Stimulated activated CD8-positive, alpha-beta memory T cell treated with anti-CD3 and anti-CD28 coated beads, Interleukin-2, amount 100 ng/mL, for 1 hour (primary cell): ENCODE measurements at places on chromosomes 6 and 20.

DNA sequence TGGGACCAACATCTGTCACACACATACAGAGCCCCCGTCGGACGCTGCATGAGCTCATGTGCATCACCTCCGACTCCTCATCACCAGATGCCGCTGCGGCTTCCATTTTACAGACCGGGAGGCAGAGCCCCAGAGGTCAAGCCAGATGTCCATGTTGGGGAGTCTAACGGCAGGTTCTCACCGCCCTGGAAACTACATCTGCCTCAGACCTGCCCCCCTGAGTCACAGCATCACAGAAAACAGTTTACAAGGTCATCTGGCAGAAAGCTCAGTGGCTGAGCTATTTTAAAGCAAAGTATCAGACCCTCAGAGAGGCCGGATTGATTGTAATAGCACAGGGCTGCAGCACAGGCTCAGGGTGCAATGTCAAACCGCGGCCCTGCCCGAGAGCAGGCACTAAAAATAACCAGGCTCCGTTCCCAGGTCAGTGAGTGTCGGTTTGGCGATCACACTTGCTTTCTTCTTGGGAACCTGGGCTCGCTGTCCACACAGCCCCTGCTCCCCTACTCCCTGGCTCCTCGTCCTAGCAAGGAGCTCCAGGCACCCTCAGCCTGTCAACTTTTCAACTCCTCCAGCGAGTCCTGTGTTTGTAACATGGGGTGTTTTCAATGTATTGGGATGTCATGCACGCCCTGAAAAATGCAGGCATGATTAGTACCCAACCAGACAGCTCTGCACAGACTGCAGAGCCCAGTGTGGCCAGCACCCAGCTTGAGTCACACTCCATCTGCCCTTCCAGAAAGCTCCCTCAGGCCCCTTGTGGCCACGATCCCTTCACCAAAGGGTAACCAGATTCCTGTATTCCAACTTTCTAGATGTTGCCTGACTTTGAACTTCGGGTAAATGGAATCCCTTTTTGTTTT, 264.5 kb downstream of the CDH4 start:
- DNase-seq = no peak

DNA sequence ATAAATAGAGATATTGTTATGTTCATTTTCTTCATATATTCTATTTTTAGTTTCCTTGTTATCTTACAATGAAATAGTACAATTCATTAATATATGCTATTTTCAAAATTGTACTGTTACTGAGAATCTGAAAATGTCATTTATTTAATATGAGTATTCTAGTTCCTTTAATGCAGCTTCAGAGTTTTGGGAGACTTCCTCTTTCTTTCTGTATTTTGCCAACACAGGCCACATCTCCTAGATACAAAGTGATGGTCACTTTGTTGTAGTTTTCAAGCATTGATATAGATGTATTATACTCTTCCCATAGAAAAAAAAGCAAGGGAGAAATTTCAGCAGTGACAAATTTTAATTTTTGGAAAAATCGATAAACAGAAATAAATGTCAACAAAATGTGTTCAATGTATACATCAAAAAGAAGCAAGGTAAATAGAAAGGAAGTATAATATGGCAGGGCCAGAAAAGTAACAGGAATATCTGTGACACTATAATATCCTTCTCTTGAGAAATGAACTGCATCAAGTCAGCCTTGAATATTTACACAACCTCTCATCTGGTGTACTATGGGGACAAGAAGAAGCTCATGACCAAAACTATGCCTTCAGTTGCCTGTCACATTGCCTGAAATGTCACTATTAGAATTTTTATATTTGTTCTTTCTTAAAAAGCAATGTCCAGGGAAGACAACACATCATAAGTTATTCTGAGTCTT, 396.0 kb downstream of the TBC1D32 start:
- no peak for DNase-seq

DNA sequence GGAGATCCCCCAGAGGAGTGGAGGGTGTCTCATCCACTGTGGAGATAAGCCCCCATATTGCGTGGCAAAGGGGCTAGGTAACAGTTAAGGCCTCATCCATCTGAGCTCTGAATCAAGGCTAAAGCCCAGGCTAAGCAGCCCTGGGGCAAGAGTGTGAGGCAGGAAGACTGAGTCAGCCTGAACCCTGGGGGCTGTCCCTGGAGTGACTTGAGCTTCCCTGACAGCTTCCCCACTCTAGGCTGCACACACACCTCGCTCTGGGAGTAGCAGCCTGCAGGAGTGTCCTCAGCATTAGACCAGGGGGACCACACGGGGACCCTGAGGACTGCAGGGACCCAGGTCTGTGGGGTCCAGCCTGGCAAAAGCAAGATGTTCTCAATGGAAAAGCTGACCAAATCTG, 27.9 kb downstream of the UBD start:
- no peak for DNase-seq

- no peak for DNase-seq
These were observed 11.8 kb upstream of the FOXC1 start for GRCh38 chr6:1597924-1598323.

DNA sequence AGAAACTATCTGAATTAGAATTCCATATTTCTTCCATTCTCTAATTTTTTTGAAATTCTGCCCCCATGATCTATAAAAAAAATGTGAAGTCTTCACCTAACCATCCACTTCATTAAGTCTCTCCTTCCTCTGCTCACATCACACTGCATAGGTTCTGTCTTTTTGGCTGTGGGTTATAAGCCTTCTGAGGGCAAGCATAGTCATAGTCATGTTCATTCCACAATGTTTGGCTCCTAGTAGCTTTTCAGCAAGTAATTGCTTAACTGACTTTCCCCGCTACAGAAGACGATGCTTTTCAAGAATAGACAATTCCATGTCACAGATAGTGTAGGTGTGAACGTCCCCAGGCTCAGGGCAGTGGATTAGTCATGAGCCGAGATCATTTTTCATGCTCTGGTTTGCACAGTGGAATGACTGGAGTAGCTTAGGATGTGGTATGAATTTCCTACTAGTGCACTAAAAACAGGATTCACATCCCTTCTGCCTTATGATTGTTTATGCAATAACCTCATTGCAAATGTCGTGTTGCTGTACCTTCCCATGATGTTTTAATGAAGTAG, 29.1 kb downstream of the WRNIP1 start:
- no peak for DNase-seq

- no peak for DNase-seq
These were observed 206.9 kb downstream of the TMEM242 start for GRCh38 chr6:157116426-157116825.

DNA sequence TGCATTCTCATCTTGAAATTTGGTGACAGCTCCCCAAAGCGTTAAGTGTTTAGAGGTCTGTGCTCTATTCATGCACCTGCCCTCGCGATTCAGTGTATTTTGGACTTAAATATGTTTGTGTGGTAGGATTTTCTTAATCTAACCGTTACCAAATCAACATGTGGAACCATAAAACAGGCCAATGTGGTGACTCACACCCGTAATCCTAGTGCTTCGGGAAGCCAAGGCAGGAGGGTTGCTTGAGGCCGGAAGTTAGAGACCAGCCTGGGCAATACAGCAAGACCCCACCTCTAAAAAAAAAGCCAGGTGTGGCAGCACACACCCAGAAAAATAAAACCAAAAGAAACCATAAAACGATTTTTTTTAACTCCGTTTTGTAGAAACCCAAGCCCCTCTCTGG, 31.5 kb downstream of the PYGB start:
- DNase-seq = no peak

GRCh38 chr6:170089963-170090362, 200.9 kb downstream of the DLL1 start:
- DNase-seq = no peak

DNA sequence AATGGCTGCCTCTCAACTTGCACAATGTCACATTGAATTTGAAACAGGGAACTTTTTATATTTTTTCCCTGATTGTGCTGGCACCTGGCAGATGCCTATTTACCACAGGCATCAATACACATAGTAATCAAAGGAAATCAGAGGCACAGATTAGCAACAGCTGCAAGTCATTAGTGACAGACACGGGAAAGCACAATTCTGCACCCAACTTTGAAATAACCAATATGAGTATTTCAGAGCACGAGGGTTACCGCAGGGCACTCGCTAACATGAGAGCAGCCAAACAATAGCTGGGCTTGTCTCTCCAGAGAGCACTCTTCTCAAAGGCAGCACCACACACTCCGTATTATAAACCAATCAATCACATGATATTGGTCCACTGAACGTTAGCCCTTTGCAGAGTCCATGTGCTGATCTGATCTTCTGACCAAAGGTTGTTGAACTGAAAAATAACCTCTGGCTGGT, 149.5 kb downstream of the RNF144B start:
- DNase-seq = no peak

DNA sequence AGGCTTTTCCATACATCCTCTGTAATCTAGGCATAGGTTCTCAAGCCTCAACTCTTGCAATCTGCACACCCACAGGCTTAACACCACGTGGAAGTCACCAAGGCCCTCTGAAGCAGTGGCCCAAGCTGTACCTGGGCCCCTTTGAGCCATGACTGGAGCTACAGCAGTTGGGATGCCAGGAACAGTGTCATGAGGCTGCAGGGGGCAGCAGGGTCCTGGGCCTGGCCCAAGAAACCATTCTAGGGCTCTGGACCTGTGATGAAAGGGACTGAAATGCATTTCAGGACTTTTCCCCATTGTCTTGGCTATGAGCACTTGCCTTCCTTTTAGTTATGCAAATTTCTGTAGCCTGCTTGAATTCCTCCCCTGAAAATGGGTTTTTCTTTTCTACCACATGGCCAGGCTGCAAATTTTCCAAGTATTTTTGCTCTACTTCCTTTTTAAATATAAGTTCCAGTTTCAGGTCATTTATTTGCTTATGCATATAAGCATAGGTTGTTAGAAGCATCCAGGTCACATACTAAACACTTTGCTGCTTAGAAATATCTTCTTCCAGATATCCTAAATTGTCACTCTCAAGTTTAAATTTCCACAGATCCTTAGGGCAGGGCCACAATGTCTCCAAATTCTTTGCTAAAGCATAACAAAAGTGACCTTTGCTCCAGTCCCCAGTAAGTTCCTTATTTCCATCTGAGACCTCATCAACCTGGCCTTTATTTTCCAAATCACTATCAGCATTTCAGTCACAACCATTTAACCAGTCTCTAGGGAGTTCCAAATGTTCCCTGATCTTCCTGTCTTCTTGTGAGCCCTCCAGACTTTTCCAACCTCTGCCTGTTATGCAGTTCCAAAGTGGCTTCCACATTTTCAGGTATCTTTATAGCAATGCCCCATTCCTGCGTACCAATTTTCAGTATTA, 48.6 kb upstream of the CD2AP start:
- DNase-seq = no peak

DNA sequence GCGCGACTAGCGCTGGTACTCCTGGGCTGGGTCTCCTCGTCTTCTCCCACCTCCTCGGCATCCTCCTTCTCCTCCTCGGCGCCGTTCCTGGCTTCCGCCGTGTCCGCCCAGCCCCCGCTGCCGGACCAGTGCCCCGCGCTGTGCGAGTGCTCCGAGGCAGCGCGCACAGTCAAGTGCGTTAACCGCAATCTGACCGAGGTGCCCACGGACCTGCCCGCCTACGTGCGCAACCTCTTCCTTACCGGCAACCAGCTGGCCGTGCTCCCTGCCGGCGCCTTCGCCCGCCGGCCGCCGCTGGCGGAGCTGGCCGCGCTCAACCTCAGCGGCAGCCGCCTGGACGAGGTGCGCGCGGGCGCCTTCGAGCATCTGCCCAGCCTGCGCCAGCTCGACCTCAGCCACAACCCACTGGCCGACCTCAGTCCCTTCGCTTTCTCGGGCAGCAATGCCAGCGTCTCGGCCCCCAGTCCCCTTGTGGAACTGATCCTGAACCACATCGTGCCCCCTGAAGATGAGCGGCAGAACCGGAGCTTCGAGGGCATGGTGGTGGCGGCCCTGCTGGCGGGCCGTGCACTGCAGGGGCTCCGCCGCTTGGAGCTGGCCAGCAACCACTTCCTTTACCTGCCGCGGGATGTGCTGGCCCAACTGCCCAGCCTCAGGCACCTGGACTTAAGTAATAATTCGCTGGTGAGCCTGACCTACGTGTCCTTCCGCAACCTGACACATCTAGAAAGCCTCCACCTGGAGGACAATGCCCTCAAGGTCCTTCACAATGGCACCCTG, 1.6 kb downstream of the TPBG start:
- DNase-seq = no peak

- DNase-seq = no peak
These were observed 2.8 kb downstream of the AGER start for GRCh38 chr6:32181148-32181702.

DNA sequence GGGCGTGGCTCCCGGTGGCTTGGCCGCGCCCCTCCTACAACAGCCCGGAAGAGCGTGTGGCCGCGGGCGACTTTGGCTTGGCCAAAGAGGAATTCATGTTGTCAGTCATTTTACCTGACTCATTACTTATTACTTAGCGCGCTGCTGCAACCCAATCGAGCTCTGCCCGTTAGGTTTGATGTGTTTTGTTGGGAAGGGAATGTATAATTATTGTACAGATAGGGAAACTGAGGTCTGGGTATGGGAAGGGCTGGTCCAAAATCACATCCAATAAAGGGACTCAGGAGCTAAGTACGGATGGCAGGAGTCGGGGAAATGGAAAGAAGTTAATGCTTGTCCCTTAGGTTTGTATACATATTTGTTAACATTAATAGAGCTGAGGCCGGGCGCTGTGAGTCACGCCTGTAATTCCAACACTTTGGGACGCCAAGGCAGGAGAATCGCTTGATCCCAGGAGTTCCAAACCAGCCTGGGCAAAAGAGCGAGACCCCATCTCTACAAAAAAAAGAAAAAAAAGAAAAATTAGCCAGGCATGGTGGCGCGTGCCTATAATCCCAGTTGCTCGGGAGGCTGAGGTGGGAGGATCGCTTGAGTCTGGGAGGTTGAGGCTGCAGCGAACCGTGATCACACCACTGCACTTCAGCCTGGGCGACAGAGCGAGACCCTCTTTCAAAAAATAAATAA, 639 bp upstream of the ZNF335 start:
- DNase-seq = no peak

DNA sequence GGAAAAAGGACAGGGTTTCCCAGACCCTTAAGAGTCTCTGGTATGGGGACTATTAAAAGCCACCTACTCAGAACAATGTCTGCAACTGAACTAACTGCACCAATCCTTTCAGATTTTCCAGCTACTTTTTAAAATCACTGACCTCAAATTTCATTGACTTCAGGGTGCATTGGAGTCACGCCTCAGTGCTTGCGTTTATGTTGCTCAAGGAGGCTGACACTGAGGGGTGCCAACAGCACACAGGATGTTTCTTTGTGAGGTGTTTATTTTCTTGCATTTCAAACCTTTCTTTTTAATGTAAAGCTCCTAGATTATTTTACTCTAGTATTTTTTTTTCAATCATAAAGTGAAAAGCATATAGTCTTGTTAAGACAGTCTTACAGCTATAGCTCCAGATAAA, 402.0 kb upstream of the SLC35B3 start:
- DNase-seq = no peak

GRCh38 chr20:39800548-39800947, 838.4 kb downstream of the DHX35 start:
- DNase-seq = no peak

GRCh38 chr6:41373627-41373918, 38.2 kb downstream of the NCR2 start:
- no peak for DNase-seq

- peak; percentile 21 for DNase-seq
These were observed 5.2 kb downstream of the FNDC1 start for GRCh38 chr6:159174263-159174969.

- DNase-seq = no peak
These were observed 53.8 kb downstream of the PRND start for GRCh38 chr20:4775322-4776078.

GRCh38 chr6:68649669-68650068, 14.6 kb downstream of the ADGRB3 start:
- no peak for DNase-seq
